ENCODE measurements at places on chromosomes 1 and 21. TPM values are rescaled to one million over a fixed set of nuclear protein-coding genes. Genes with fewer than 3 reads are reported as not detected.

TRIM63 gene
- total RNA-seq = 0.54 TPM

PALMD gene
- total RNA-seq = 0.11 TPM

LCE6A gene
- total RNA-seq = not detected

CATSPER4 gene
- not detected for total RNA-seq

SLC5A9 gene
- not detected for total RNA-seq

ZBTB18 gene
- total RNA-seq = 5.3 TPM

LENEP gene
- not detected for total RNA-seq

SPATA6 gene
- 1.9 TPM for total RNA-seq

SPRR5 gene
- not detected for total RNA-seq

OR2AK2 gene
- not detected for total RNA-seq

TNFRSF18 gene
- total RNA-seq = 0.35 TPM

TRAF3IP3 gene
- total RNA-seq = not detected

S100A2 gene
- 28.6 TPM for total RNA-seq

DNAJC28 gene
- 0.36 TPM for total RNA-seq

KRTAP21-2 gene
- total RNA-seq = not detected

TMEM82 gene
- not detected for total RNA-seq

ANKRD65 gene
- not detected for total RNA-seq

GFI1 gene
- total RNA-seq = 0.26 TPM

SLC35A3 gene
- 8.7 TPM for total RNA-seq

TMEM240 gene
- total RNA-seq = 0.68 TPM

MTF1 gene
- total RNA-seq = 5.4 TPM

WLS gene
- 21.0 TPM for total RNA-seq

RGS2 gene
- total RNA-seq = 58.2 TPM

NEK2 gene
- 47.4 TPM for total RNA-seq

GJA5 gene
- not detected for total RNA-seq

KLF17 gene
- 0.27 TPM for total RNA-seq

G0S2 gene
- 4.0 TPM for total RNA-seq

B3GALT5 gene
- total RNA-seq = 0.22 TPM
